M059J (cell line): ENCODE measurements at places on chromosomes 11 and 22. TPM values are rescaled to one million over a fixed set of nuclear protein-coding genes. Genes with fewer than 3 reads are reported as not detected.

DNA sequence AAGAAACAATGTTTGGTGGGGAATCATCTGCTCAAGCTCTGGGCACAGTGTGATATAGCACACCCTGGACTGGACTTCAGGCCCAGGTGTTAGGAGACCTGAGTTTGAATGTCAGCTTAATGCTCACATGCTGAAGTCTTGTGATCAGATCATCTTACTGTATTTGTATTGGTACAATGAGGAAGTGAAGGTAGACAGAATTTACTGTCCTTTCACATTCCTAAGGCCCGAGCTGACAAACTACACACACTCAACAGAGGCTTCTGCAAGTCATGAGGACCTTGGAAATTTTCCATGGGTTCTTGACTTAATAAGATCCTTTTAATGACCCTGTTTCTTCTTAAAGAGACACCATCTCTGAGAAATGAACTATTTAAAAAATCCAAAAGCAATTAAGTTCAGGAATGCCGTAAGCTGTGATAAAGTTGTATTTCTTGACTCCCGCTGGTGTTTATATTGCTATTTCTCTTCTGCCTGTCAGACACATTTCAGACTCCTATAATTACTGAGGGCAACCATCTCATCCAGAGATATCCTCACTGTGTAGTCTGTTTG is 802.0 kb downstream of the DLG2 start:
- DNase-seq: no peak

- DNase-seq: no peak
Measured at GRCh38 chr11:8218840-8219239, 44.8 kb downstream of the LMO1 start.

- DNase-seq: no peak
Measured at GRCh38 chr22:49079743-49080500, 747.8 kb downstream of the BRD1 start.

DNA sequence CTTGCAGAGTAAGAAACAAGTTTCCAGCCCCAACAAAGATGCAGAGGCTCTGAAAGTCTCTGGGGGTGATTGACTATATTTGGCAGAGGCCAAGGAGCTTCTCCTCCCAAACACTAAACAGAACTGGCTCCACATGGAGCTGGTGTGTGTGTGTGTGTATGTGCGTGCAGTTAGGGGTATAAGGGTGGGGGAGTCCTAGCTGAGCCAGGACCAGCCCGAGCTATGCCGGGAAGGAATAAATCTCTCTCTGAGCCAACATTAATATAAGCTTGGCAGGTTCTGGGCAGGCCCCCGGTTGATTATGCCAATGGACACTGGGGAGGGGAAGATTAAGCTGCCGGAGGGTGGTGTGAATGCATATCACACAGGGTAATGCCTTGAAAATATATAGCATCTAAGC is 324.2 kb downstream of the MIAT start:
- no peak for DNase-seq

CCDC116 gene
- 0.05 TPM in 2 replicates for total RNA-seq

DNA sequence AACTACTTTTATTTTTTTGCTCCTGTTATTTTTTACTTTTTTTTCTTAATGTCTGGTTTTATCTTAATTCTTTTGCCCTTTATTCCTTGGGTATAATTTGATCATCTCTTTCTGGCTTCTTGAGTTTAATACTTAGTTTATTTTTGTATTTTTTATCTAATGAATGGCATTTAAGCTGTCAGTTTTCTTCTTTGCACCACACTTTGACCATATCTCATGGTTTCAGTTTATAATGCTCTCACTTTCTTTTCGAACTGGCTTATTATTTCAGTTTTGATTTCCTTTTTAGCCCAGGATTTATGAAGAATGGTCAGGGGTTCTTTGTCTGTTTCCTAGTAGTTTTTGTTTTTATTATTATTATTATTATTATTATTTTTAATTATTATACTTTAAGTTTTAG is 48.3 kb downstream of the QSER1 start:
- no peak for DNase-seq

GRCh38 chr11:28834877-28835276 is 726.7 kb downstream of the METTL15 start:
- peak; percentile 89 for DNase-seq

DNA sequence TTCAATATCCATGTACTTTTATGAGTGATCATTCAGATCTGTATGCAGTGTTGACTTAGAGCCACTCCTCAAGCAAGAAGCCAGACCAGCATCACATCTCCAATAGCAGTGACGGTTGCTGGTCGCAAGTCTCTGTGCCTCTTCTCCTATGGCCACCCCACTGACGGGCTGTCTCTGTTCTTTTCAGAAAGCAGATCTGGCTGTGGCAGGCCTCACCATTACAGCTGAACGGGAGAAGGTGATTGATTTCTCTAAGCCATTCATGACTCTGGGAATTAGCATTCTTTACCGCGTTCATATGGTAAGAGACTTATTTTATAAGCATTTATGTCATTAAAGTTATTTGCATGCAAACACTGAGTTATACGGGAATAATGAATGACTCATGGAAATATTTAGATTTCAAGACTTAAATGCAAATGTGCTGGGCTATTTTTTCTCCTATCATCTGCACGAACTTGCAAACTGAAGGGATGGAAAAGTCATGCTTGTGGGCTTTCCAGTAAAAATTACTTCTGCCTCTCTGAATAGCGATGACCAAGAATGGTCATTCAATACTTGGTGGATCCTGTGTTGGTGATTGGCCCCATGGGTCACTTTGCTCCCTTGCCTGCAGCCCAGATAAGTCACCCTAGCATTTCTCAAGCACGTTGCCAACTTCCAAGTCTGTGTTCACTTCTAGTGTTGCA is 83.6 kb upstream of the TBCEL start:
- peak; percentile 50 for DNase-seq

GRCh38 chr22:20012741-20013331 is 3.8 kb downstream of the ARVCF start:
- no peak for DNase-seq

GRCh38 chr11:57709802-57710367 is 2.1 kb downstream of the MED19 start:
- DNase-seq: no peak

DNA sequence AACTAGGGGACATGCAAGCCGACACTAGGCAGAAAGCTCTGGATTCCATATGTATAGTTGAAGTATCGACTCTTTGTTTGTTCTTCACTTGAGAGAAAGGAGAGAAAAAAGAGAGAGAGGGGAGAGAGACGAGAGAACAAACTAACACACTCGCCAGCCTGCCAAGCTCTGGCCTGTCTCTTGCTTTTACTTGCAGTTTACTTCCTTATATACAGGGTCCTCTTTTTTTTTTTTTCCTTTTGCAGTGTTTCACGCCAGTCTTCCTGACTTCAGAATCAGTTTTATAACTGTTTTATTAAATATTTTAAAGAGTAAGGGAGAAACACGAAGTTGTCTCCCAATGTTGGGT is 19.9 kb downstream of the TEAD1 start:
- no peak for DNase-seq

MUC6 gene
- not detected in 2 replicates for total RNA-seq

SUSD2 gene
- 0.15 TPM in 1 of 2 replicates, not detected in the other for total RNA-seq

DNA sequence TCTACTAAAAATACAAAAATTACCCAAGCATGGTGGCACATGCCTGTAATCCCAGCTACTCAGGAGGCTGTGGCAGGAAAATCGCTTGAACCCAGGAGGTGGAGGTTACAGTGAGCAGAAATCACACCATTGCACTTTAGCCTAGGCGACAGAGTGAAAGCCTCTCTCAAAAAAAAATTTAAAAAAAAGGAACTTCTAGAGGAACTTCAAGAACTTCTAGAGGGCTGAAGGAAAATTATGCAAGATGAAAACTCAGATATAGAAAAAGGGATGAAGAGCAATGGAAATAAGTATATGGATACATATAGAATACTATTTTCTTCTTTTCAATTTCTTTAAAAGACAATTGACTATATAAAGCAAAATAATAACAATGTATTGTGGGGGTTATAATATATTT is 51.2 kb upstream of the PRR5 start:
- DNase-seq: no peak

DNA sequence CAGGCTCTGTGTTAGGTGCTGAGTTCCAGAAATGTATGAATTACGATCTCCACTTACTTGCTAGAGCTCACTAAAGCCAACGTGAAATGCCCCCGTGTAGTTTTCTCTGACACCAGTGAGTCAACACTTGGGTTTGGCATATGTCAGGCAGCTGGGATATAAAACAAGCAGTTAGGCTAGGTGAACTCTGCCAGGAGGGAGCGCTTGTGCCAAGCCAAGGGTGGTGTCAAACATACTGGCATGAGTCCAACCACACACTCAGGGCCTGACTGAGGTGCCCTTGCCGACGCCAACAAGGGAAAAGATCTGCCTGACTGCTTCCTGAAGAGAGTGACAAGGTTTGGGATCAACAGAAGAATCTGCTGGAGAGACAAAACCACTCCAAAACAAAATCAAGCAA is 167.8 kb upstream of the NARS2 start:
- DNase-seq: peak; percentile 89
